Daoy (cell line): ENCODE measurements at places on chromosomes 13 and 19.

- DNase-seq: no peak
These were observed 30.9 kb downstream of the MLLT1 start for GRCh38 chr19:6248844-6249243.

DNA sequence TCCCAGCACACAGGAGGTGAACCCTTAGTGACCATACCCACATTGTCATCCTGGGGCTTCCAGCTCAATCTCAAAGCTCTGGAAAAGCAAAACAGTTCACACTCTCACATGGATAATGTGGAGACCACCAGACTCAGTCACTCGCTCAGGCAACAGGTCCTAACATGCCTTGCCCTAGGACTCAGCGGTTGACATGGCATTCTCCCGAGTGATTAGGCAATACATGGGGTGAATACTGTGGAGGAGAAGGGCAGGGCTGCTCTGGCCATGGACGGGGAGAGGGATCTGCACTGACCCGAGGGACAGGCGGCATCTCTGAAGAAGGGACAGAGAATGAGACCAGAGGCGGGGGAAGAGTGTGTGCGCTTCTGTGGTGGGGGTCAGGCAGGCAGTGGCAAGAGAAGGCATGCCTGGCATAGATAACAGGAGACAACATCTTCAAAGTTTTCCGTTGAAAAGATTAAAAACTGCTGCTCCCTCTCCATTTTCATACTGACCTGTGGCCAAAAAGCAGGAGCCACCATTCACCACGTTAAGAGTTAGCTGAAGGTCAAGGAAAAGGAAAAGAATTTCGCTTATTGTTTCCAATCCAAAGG, 44.5 kb upstream of the EPHX3 start:
- DNase-seq: no peak

DNA sequence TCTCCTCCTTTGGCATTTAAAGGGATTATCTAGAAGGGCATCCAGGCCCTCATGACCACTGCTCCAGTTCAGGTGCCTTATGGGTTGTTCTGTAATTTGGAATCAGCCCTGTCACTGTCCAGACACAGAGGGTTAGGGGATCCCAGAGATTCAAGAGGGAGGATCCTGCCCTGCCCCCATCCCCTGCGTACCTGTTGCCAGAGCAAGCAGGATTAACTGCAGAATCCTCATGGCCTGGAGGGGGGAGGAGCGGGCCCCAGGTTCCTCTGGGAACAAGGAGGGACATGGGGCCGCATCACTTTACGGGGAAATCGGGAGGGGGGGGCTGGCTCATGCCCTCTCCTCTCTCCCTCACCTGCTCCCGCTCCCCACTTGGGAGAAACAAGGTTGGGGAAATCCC, 1.0 kb downstream of the KLK11 start:
- no peak for DNase-seq

GRCh38 chr19:49423071-49423984, at the start of gene PTH2:
Gene PTH2, minus strand, starts transcription at chr19:49423441. Its CDS starts 102 bp downstream, at chr19:49423339.
- DNase-seq: no peak

- peak; percentile 54 for DNase-seq
These were observed 1.3 kb downstream of the TRIP10 start for GRCh38 chr19:6740589-6741343.
